Stimulated activated naive CD4-positive, alpha-beta T cell treated with Interleukin-2 at 50 U/mL for 16 hours (primary cell): ENCODE measurements at places on chromosomes 1 and 21.

DNA sequence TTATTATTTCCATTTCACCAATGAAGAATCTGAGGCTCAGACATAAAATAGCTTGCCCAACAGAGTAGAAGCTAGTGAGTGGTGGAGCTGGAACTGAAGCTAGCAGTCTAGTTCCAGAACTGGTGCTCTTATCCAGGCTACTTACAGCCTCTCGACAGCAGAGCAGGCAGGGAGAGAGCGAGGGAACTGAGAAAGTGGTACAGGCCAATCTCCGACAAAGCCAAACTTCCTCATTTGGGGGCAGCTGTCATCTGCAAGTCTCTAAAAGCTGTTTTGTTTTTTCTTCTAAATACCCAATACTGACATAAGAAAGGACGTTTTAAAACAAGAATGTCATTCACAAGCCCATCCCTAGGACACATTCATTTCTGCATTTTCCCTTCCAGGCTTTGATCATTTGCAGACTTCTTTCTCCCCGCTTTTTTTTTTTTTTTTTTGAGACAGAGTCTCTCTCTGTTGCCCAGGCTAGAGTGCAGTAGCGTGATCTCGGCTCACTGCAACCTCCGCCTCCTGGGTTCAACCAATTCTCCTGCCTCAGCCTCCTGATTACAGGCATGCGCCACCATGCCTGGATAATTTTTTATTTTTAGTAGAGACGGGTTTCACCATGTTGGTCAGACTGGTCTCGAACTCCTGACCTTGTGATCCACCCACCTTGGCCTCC lies 20.0 kb downstream of the YIPF1 start:
- DNase-seq: no peak

- DNase-seq: no peak
Observed at GRCh38 chr1:18693256-18694098, 62.8 kb downstream of the PAX7 start.

- DNase-seq: no peak
Observed at GRCh38 chr1:43757343-43758053, 50.2 kb downstream of the ST3GAL3 start.

- no peak for DNase-seq
Observed at GRCh38 chr1:221444346-221444745, 297.5 kb downstream of the DUSP10 start.

- DNase-seq: no peak
Observed at GRCh38 chr1:56413671-56414199, 165.6 kb downstream of the PLPP3 start.
